ENCODE measurements at places on chromosomes 12 and 14.

- DNase-seq: no peak
These were observed 306.7 kb downstream of the NUAK1 start for GRCh38 chr12:105832021-105832420.

- no peak for DNase-seq
These were observed 966.2 kb downstream of the NRXN3 start for GRCh38 chr14:79136071-79137044.

DNA sequence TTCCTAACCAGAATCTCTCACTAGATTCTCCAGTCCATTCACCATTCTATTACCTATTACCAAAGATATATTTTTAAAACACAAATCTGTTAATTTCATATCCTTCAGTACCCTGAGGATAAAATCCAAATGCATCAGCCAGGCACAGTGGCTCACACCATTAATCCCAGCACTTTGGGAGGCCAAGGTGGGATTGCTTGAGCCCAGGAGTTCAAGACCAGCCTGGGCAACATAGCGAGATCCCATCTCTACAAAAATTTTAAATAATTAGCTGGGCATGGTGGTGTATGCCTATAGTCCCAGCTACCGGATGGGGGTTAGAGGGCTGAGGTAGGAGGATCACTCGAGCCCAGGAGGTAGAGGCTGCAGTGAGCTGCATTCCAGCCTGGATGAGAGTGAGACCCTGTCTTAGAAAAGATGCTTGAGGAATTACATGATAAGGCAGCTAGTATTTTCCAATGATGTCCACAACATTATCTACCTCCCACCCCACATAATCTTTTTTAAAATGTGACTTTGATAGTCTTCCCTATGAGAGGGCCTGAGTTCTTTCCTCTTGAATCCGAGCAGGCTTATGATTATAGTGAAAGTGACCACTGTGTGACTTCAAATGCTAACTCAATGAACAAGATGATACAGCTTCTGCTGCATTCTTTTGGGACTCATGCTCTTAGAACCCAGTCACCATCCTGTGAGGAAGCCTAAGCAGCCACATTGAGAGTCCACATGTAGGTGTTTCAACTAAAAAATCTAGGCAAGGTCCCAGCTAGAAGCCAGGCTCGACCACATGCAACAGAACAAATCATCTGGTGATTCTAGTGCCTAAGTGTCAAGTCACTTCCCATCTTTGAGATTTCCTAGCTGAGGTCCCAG is 18.0 kb downstream of the HECTD1 start:
- no peak for DNase-seq

GRCh38 chr14:72549026-72549425 is 344.9 kb downstream of the DPF3 start:
- DNase-seq: no peak

DNA sequence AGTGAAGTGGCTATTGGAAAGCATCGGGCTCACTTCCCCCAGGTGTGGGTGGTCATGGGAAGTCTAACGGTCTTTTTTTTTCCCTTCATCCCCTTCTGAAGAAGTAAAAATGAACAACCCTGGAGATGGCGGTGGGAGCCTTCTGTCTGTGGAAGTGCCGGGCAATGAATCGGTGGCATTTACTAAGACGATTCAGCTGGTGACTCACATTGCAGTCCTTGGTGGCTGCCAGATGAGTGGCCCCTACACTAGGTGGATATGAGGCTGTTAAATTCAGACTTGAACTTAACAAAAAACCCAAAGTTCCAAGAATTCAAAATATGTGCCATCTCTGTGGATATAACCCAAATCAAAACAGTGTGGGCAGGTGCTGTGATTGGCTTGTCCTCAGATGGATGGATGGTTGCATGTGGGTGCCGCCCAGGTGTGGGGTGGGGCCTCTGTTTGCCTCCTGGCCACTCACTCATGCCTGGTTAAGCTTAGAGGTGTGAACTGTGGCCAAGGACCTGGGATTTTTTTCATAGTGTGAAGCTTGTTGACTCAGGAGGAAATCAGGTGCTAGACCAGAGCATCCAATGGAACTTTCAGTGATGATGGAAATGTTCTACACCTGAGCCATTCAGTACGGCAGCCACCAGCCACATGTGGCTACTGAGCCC is 176.7 kb upstream of the NOS1 start:
- DNase-seq: no peak

- no peak for DNase-seq
These were observed 459.6 kb downstream of the ZFP36L1 start for GRCh38 chr14:68333262-68333661.

DNA sequence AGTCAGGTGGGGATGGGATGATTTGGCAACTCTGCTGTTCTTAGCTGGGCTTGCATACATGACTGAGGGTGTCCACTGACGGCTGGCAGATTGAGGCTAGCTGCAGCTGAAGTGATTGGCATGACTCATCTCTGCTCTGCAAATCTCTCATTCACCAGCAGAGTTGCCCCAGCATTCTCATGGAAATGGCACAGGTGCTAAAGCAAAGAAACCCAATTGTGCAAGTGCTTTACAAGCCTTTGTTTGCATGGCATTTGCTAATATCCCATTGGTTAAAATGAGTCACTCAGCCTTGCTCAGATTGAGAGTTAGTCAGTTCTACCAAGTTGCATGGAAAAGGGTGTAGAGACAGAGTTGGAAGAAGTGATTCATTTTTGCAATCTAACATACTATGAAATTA is 389.7 kb upstream of the FAR2 start:
- DNase-seq: no peak

- DNase-seq: no peak
These were observed 131.9 kb downstream of the CEP128 start for GRCh38 chr14:80809663-80810062.

GRCh38 chr14:98894600-98894999 is 377.4 kb downstream of the BCL11B start:
- peak; percentile 40 for DNase-seq

- no peak for DNase-seq
These were observed 41.2 kb upstream of the BCL11B start for GRCh38 chr14:99313234-99313633.

DNA sequence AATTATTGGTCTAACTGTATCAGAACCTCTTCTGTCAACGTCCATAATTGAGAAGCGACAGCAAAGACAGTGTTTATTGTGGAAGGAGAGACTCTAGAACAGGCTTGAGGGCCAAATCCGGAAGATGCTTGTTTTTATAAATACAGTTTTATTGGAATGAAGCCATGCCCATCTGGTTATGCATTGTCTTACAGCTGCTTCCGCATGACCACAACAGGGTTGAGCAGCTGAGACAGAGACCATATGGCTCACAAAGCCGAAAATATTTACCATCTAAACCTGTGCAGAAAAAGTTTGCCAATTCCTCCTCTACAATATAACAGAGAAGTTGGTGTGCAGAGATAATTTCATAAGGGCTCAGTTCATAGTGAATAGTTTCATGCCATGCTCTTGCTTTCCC is 24.5 kb downstream of the PRKAB1 start:
- no peak for DNase-seq

DNA sequence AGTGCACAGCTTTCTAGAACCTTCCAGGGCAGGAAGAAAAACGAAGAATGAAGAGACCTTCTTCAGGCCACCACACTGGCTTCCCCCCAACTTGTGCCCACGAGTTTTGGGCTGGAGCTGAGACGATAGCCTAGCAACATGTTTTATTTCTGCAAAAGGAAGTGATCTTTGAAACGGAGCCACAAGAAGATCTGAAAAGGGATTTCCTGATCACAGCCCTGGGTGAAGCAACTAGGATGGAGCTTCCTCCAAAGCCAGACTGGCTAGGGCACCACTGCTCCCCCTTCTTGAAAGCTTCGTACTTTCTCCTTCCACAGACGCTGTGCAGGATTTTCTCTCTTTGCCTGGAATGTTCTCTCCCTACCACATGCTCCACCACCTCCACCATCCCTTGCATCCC is 418.3 kb downstream of the MED13L start:
- DNase-seq: no peak

- DNase-seq: no peak
These were observed 20.1 kb upstream of the RPLP0 start for GRCh38 chr12:120220838-120221575.

GRCh38 chr12:61654698-61655097 is 605.5 kb upstream of the USP15 start:
- no peak for DNase-seq

- no peak for DNase-seq
These were observed 173.6 kb upstream of the MGAT4C start for GRCh38 chr12:86429824-86430223.

DNA sequence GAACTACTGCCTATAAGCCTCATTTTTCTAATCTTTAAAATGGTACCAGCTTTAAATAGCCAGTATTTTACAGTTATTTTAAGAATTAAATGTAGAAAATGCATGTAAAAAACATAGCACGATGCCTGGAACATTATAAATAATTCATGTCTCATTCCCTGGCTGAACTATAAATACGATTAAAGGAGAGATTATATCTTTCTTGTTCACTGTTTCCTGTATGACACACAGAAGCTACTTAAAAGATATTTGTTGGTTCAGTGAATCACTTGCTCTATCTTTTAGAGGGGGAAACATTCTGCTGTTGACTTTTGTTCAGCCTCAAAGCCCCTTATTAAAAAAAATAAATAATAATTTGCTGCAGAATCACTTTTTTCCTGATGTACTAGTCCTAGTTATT is 406.9 kb downstream of the LRFN5 start:
- DNase-seq: no peak

GRCh38 chr12:27293463-27293862 is 39.2 kb upstream of the BMAL2 start:
- peak; percentile 55 for DNase-seq

- DNase-seq: no peak
These were observed 7.4 kb downstream of the INF2 start for GRCh38 chr14:104696671-104697316.

DNA sequence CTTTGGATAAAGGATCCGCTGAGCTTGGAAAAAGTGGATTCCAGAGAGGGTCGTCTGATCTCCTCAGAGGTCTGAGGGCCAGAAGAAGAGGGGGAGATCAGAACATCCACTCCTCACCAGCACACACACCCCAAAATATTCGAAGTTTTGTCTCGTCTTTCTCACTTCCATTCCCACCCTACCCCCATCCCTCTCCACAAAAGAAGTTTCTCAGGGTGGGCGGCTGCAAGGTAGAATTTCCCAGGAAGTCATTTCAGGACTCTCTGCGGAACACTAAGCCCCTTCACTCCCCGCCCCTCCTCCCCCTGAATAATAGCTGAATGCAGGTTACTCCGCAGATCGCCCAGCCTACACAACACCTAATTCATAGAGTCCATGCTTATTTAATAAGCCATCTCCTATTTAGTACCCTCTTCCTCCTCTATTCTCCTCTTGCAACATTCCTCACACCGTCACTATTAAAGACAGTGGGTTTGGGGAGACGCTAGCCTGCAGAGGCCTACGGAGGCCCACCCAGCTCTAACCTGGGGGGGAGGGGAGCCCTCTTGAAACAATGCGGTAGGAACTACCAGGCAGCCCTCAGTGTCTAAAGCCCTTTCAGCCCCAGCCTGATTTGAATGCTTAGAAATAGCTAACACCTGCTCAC is 649 bp upstream of the SALL2 start:
- DNase-seq: no peak

- no peak for DNase-seq
These were observed 33.8 kb downstream of the CREBL2 start for GRCh38 chr12:12645485-12645884.

DNA sequence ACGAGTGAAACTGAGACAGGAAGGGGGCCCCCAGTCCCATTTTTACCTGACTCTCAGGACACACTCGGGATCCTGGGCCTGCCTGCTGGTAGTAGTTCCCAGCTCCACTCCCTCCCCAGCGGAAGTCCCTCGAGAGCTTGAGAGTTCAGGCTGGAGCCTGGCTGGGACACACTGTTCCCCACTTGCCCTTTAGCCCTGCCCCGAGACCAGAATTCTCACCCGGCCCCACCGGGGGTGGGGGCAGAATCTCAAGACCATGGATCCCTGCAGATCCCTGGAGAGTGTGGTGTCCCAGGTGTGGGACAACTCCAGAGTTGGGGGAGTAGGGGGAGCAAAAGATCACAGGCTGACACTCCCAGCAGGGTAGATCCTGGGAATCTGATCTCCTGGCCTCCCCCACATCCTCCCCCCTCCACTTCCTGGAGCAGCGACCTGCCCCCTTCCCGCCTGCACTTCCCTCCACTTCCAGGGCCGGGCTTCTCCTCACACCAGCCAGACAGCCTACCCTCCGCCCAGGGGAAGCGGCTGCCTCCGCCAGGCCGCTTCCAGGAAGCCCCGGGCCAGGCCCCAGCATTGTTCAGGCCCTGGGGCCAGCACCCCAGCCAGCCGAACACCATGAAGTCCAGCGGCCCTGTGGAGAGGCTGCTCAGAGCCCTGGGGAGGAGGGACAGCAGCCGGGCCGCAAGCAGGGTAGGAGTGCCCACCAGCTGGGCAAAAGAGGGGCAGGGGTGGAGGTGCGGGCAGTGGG is at the start of gene TNS2:
Gene TNS2 (plus strand): TSS at position 495 of the 748 bp plus-strand sequence. CDS start 121 bp downstream, at position 616.
- DNase-seq: peak; percentile 89

GRCh38 chr14:70807898-70808415 is 1.4 kb downstream of the MAP3K9 start:
- no peak for DNase-seq

DNA sequence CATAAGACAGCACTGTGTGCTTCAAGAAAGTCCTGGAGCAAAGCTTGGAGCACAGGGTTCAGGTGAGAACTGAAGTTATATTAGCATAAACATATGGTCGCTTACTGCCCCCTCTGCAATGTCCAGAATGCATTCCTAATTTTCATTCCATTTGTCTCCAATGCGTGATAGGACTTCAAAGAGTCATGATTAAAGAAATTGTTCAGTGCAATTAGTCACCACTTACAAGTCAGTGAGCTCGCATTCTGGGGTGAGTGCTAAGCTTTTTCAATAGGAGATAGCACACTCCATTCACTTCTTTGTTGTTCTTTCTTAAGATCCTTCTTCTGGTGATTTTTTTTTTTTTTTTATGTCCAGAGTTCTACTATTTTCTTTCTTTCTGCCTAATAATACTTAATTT is 398.4 kb downstream of the SYT1 start:
- DNase-seq: no peak

DNA sequence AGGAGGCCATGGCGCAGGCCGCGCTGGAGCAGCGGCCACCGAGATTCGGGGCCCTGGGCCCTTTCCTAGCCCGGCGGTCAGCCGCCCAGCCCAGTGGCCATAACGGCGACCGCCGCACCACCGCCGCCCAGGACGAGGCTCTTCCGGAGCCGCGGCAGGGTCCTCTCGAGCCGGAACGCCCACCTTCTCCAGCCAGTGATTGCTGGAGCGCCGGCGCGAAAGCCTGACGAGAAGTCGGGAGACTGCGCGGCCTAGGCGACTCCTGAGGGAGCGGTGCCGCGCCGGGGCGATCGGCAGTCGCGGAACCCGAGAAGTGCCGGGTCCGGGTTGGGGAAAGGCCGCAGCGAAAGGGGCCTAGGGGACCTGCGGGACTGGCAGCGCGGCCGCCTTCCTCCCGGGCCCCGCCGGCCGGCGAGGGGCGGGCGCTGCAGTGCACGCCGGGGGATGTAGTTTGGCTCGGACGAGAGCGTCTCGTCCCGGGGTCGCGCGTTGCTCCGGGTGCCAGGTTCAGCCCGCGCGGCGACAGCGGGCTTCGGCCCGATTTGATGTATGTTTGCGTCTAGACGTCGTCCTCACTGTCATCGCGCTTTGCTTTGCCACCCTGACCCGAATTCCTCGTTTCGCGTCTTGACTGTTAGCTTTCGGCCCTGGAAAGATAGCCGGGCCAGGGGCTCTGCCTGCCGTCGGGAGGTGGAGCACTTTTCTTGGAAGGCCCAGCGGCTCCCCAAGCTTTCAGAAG is at the start of gene VTI1B:
Gene VTI1B (minus strand): TSS at position 153 of the 739 bp plus-strand sequence. CDS start 143 bp downstream, at position 10.
- DNase-seq: peak; percentile 89

Data from left ventricle myocardium superior (tissue), 1 donor.